NCI-H2107 (cell line): ENCODE measurements at places on chromosomes 3 and 15.

DNA sequence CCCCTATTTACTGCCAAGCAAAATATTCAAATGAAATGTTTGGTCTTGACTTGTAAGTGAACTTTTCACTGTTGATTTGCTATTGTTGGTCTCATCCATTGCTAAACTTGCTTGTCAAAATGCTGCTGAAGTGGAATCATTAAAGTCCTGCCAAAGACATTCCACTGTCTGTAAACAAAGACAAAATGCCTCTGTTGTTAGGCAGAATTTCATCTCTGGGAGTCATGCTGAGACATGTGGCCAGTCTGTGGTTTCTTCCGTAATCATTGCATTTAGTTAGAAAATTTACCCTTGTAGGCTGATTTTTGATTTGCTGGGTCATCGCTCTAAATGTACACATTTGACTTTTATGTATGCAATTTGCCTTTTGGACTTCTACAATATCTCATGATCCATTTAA is 577.7 kb downstream of the MECOM start:
- no peak for DNase-seq

DNA sequence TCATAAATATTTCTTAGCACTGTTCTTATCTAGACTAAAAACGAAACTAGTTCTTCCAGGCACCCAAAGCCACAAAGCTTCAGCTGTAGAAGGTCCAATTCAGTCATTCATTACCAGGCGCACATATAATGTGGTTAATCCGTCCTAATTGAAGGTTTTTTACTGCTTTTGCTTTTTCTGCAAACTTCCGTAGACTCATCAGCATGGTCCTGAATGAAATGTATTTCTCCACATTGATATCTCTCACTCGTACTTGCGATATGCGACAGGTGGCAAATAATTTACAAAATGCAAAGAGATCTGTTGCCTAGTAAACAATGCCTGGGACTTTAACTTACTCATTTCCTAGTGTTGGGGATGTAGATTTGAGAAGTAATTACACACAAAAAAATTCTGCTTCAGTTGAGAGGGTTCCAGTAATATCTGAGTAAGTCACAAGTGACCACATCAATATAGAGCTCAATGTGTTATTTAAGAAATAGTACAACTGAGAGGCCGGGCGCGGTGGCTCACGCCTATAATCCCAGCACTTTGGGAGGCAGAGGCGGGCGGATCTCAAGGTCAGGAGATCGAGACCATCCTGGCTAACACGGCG is 75.0 kb upstream of the MBNL1 start:
- DNase-seq: no peak

DNA sequence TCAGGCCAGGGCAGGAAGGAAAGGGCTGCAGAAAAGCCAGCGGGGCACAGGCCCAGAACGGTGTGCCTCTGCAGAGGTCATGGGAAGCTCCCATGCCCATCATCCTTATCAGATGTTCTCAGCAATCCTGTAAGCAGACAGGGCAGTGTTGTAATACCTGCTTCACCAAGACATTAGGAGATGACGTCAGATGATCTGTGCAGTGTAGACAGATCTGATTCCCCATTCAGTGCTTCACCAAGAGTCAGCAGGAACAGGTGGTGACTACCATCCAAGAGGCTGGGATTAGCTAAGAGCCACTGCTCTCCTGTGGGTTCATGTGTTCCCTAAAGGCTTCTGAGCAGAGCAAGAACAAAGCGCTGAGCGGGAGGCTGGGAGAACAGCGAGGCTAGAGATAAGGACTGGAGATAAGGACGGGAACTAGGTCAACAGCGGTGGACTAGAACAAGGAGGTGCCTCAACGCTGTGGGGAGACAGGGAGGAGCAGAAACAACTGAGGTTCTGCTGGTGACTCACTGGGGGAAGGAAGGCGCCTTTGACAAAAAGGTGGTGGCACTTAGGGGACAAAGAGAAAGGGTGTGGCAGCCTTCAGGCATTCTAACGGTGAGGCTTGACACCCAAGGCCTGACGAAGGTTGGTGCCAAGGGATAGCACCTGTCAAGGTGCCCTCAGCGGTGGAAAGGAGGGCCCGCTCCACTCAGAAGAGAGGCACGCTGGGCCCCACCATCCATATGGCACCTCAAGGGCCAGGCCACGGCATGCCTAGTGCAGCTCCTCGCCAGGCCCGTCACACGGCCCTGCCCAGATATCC is 28.4 kb downstream of the CCDC12 start:
- no peak for DNase-seq

DNA sequence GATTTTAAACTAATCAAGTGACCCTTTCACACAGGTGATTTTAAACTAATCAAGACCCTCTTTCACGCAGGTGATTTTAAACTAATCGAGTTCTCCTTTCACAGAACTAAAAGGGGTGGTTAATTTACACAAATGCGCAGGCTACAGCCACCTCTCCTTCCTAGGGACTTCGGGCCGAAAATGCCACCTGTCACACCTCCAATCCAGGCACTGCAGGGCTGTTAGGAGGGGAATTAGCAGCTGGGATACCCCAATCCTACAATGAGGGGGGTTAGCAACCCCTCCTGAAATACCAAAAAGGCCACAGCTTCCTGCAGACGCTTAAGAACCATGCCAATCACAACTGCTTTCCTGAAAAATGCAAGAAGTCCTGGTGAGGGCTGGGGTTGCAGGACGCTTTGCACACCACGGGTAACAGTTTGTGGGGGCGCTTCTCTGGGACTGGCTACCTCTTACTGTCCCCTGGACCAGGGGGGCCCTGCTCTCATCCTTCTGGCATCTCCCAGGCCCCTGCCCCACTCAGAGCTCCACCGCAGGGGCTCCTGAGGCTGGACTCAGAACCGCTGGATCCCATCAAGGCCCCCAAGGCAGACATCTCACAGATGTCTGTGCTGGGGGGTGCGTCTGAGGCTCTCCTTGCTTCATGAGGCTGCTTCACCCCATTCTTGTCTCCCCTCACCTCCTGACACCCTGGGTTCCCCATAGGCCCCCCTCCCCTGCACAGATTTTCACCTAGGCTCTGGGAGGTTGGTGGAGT is 145.9 kb downstream of the OR4M2 start:
- no peak for DNase-seq

DNA sequence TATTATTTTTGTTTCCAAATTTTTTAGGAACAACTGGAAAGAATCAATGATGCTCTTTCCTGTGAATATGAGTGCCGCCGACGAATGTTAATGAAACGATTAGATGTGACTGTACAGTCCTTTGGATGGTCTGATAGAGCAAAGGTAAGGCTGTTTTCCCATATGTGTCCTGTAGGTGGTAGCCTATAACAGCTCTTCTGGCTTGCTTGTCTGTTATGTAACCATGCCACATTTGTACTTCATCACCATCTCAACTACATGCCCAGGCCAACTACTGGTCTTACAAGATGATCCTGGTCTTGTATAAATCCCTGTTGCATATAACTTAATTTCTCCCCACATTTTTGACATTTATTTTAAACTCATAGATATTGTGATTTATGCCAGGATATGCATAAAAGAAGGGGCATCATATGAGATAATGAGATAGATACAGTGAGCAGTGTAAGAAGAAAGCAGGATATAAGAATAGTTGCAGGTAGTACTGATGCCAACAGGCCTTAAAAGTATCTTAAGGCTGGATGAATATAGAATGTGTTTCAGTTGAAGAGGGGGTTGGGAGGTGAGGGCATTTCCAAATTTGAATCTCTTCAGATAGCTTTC is 20.3 kb downstream of the FAM98B start:
- peak; percentile 8 for DNase-seq

DNA sequence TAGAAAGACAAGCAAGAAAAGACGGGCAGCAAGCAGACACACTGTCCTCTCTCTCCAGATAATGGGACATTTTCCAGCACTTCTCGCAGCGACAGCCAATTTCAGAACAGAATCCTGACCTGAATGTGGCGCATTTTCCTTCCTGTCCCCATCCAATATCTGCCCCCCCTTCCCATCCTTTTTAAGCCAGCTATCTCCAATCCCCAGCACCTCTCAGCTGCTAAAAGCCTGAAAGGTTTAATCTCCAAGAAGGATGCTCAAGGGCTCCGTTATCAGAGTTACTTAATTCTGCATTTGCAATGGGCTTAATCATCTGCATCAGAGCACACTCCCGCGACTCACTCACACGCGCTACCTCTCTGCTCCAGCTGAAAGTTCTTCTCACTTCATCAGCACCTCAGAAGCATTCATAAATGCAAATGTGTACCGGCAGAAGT is 50.5 kb downstream of the SRGAP3 start:
- no peak for DNase-seq

GRCh38 chr15:84846269-84846668 is 29.1 kb downstream of the ALPK3 start:
- no peak for DNase-seq

- DNase-seq: no peak
Observed at GRCh38 chr15:45496658-45497057, 25.9 kb downstream of the SLC30A4 start.

DNA sequence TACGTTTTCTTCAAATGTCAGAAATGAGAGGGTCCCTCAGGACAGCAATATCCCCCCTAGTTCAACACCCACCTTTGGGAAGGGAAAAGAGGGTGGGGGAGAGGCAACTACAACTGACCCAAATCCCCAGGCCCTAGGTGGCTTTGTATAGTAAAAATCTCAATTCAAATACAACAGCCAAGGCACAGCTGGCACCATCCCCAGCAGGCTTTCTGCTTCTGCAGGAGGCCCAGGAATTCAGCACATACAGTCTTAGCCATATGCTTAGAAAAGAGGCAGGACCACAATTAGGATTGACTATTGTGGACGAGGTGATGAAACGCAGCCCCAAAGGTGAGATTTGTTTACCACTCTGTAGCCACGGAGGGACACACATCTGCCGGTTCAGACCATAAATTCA is 15.8 kb downstream of the NR2E3 start:
- DNase-seq: no peak

DNA sequence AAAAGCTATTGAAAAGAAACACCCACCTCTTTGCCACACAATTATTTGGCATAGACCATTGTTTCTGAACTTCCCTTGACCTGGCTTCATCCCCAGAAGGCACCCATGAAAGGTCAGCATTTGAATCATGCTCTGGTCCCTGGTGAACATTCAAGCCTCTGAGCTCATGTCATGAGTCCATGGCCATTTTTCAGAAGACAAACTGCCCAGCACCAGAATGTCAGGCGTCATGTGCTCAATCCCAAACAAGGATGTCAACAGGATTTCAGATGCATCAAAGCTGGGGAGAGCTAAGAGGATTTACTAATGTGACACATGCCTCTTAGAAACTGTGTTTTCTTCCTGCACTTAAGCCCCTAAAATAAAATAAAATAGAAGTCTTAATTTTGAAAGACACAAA is 41.3 kb downstream of the TMED3 start:
- DNase-seq: no peak

DNA sequence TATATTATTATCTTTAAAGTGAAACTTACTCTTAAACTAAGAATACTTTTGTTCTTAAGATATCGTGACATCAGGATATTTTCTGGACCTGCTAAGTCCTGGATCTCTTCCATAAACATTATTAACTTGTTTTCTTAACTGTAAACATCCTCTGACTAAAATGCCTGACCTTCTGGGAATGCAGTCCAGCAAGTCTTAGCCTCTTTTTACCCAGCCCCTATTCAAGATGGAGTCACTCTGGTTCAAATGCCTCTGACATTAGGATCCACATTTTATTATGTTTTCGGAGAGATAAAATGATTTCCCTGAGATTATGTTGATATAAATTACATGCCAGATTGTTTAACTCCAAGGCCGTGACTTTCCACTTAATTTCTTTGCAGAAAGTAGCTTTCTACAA is 37.6 kb downstream of the OSTN start:
- no peak for DNase-seq
